Stimulated activated CD4-positive, alpha-beta T cell treated with anti-CD3 and anti-CD28 coated beads, TNF-alpha, amount 100 ng/mL, for 24 hours (primary cell): ENCODE measurements at places on chromosomes 12 and 14.

DNA sequence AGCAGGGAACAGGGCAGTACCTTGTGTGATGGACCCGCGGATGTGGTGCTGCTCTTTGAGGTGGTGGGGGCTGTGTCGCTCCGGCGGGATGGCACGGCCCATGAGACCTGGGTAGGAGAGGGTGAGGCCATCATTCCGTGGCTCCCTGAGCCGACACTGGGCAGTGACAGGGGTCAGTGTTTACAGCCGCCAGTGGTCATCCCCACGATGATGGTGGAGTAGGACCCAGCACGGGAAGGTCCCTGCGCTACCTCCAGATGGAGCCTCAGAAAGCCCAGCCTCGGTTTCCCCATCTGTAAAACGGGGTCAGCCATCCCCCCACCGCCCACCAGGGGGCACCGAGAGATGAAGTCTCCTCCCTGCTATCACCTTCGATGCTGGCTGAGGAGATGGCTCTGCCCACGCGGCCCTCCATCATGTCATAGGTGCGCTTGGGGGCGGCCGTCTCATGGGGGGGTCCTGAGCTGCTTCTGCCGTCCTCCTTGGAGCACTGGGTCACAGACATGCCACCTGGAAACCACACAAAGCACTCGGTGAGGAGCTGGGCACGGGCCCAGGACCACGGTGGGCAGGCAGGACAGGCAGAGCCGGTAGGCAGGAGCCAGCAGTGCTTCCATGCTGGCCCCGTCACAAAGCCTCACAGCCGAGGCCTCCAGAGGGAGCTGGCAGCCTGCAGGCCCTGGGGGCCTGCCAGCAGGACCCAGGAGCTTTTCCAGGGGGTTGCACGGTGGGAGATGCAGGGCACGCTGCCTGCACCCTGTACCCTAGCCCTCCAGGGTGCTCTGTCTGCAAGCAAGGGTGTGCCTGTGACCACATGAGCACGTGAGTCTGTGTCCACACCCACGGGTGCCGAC lies 53.1 kb downstream of the RFLNA start:
- no peak for DNase-seq

DNA sequence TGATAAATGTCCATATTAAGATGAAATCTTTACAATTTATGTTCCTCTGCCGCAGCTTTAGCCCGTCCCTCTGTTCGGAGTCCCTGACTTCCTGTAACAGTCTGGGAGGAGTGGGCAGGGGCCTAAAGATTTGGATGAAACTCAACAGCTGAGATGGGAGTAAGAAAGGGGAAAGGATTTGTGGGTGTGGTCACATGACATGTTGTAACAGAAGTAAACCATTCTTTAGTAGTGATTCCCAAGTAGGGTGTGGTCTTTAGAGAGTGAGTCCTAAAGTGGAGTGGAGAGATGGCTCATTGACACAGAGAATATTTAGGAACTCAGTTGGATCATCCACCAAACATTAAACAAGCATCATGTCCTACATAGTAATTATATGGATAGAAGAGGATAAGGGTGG lies 12.9 kb downstream of the TMEM117 start:
- DNase-seq, result no peak

- DNase-seq, result no peak
Observed at GRCh38 chr14:69473260-69473659, 11.3 kb upstream of the PLEKHD1 start.

GRCh38 chr14:69003626-69004025 lies 24.5 kb upstream of the ACTN1 start:
- no peak for DNase-seq

DNA sequence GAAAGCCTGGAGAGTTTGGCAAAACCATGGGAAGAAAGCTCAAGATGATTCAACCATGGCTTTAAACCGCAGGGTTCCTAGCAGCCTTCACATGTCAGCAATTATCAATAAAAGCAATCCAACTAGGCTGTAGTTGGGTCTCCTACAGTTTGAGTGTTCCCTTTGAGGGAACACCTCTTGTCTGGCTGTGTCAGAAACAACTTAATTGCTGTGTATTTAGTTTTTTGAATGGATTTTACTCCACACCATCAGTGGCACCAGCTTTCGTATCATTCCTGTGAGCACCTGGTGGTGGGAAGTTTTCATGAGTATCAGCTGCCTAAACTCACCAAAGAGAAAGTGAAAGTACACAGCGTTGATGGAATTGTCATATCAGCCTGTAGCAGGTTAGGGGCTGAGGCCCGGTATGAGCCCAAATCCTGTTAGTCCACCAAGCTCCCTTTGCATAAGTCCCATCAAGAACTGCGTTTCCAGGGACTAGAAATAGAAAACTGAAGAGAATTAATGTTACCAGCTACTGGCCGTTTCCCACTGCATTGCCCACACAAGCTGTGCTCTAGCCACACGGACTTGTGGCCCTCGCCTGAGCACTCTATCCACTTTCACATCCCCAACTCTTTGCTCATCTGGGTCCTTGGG lies 10.9 kb upstream of the IL26 start:
- peak; percentile 11 for DNase-seq

DNA sequence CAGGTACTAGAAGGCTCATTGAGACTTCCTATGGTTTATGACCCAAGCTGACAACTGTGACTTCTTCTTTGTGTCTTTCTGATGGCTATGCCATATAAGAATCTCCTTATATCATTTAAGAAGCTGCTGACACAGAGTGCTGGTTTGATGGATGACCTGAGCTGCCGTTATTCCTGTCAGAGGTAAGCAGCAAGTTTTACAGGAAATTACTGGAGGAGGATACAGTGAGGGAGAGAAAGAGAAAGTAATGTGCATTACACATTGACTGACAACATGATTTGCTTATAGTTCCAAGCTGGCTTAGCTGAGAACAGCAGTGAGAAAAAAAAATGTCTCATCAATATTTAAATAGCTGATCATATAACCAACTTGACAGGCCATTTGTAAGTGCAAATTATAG lies 981.4 kb downstream of the FSCB start:
- DNase-seq, result no peak

DNA sequence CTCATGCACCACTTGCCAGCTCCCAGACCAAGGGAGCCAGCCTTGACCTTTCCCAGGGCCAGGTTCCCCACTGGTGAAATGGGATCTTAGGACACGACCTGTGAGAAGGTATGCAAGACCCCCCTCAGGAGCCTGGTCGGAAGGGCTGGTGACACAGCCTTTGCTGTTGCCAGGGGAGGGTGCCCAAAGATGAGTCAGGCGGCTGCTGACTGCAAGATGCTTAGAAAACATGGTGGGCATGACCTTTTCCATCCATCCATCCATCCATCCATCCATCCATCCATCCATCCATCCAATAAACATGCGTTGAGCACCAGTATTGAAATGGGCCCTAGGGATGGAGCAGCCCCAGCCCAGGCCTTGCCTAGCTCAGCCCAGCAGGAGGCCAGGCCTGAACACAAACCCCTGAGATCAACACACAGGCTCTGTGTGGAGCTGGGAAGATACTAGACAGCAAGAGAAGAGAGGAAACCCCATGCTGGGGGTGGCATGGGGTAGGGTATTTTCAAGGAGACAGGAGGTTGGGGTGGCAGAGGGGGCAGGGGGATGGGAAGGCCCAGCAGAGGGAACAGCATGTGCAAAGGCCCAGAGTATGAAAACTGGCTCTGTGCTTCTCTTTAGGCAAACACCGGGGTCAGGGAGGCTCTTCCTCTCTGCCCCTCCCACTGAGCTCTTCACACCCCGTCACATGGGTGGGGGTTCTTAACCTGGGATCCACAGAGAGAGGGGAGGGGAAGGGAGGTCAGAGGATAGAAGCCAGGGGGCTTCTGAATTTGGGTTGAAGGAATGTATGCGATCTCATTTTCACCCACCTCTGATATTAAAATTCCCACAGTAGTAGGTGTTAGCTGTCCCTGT lies 26.2 kb upstream of the YY1 start:
- DNase-seq, result no peak
